Erythroblast (primary cell): ENCODE measurements at places on chromosomes 3 and 15.

- no peak for DNase-seq
Measured at GRCh38 chr3:105515372-105515771, 148.7 kb downstream of the ALCAM start.

- DNase-seq, result peak; percentile 54
Measured at GRCh38 chr3:197028728-197029510, 698 bp downstream of the MELTF start.

DNA sequence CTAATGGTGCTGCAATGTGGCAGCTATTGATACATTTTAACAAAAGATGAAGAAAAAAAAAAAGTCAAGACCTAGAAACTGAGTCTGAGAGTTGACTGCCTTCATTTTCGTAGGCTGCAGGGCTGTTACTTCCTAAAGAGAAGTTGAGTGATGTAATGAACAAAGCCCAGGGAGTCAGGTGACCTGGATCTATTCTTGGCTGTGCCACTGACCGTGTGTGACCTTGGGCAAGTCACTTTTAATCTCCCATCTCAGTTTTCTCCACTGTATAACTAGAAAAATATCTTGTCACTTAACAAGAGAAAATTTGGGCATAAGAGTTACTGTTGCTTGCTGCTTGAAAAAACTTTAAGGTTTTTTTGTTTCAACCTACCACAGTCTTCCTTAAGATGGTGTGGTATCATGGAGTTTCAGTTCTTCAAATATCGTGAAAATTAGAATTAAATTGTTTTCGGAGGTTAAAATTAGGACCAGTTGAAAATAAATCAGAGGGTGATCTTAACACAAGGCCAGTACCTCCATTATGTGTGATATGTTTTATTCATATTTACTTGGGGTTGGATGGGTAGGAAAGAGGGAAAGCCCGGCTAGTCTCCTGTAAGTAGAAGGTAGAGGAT, 5.8 kb downstream of the FMN1 start:
- DNase-seq, result no peak

DNA sequence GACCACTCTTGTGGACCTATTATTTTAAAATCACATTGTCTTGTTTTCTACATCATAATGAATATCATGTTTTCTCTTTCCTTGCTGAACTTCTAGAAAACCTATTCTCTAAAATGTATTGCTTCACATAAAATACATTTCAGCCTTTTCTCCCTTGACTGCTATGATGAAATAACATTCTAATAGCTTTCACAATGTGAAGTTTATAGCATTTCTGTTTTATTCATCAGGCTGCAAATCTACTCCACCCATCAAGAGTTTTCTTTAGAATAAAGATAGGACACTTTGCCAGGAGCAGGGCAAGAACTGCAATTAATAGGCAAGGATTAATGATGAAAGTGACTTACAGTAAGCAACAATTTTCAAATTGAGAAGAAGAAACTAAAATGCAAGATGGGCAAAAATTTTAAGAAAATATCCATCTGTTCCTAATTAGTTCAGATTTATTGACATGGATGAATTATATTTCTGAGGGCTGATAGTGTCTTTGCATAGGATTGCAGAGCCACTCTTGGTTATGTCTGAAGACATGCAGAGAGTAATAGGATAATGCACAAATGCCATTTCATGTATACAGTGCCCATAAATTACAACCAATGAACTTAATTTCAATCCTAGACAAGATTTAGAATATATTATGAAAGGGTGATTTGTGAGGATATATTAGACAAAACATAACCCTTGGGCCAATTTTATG, 21.7 kb downstream of the LEKR1 start:
- no peak for DNase-seq

DNA sequence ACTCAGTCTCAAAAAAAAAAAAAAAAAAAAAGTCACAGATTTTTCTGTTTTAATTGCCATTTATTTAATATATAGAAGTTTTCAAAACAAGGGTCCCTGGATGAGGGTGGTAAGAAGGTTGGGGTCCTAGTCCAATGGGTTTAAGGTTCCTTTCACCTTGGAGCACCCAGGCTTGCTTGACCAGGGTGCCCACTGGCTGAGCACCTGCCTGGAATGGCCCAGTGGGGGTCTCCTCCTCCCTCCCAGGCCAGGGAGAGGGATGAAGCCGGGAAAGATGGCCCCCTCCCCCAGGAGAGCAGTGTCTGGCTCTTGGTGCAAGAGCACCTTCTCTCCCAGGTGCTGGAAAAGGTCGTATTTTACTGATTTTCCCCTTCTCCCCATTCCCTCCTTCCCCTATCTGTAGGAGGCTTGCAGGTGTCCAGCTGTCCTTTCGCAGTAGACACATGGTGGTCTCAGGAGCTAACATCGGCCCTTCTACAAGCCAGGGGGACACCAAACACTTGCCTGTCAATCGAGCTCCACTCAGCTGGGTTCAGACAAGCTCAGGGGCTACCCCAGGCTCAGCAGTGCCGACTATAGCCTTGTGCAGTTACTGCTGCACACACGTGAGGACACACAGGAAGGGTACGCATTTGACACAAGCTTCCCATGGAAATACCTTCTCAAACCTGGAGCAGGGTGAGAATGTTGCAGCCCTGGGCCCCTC, 112.3 kb upstream of the KLF13 start:
- no peak for DNase-seq

DNA sequence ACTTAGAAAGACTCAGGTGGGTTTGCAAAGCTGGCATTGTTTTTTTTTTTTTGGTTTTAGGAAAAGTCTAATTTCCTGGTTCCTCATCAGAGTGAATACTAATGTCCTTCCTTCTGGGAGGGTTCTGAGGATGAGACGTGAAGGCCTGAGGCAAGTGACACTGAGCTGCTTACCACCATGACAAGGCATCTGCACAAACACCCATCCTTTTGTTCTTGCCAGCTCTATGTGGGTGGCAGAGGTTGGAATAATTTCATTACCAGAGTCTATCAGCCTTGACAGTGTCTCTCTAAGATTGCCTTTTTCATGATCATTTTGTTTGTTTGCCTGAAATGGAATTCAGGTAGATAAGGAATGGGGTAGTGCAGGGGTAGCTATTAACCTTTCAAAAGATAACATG, 17.1 kb downstream of the RTP4 start:
- DNase-seq, result no peak

- no peak for DNase-seq
Measured at GRCh38 chr3:47016086-47016933, 36.8 kb downstream of the NBEAL2 start.

GRCh38 chr15:33644304-33644703, 324.0 kb upstream of the CHRM5 start:
- DNase-seq, result no peak

GRCh38 chr15:95559875-95560394, 770.6 kb upstream of the NR2F2 start:
- DNase-seq, result no peak

DNA sequence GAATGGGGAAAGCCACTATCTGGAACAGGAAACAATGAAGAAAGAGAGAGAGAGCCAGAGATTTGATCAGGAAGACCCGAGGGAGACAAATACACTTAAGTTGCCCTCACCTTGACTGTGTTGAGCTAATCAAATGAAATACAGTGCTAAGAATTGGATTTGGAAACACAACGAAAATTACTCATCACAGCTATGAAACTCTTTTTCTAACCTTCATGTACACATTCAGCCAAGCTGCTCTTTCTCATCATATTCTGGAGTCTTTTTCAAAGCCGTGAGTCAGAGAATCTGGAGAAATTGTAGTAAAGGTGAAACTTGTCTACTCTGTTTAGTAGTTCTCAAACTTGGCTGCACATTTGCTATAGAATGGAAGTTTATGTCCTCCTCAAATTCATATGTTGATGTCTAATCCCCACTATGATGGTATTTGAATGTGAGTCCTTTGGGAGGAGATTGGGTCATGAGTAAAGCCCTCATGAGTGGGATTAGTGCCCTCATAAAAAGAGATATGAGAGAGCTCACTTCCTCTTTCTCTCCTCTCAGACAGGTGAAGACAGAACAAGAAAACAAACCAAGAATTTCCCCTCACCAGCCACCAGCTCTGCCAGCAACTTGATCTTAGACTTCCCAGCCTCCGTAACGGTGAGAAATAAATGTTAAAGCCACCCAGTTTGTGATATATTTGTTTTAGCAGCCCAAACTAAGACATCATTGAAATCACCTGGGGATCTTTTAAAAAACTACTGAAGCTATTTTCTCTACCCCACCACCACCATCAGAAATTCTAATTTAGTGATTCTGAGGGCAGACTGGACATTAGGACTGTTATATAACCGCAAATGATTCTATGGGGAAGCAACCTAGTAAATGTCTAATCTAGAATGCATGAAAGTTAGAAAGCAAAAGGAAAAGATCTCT, 143.6 kb upstream of the GRM7 start:
- no peak for DNase-seq

DNA sequence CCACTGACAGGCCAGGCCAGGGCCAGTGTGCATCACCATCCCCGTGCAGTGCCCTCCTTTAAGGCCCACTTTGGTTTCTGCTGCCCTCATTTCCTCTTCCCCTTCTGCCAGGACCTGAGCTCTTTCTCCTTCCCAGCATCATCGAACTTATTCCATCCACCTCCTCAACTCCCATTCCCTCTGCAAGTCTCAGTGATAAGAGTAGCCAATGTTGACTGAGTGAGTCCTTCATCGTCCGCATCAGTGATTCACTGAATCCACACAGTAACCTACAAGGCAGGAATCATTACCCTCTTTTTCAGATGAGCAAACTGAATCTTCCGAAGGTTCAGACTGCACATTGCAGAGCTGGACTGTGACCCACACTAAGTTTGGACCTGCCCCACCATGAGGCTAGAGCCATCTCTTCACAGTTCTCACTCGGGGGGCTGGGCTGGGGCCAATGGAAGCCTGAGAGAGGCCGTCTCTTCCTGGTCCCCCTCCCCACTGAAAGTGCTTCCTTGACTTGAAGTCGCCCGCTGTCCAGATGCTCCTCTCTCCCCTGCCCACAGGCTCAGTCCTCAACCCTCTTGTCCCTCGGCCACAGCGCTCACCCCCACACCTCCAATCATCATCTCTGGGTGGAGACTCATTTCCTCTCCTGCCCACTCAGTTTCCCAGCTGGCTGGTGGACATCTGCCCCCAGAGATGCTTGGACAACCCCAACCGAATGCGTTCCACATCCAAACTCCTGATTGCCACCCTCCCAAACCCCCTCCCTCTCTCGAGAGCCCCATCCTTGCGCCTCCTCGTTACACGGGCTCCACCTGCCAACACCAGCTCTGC, 15.2 kb upstream of the ANPEP start:
- no peak for DNase-seq
